Frontal cortex (tissue), 4 donors: ENCODE measurements at places on chromosomes 11 and 22.

DNA sequence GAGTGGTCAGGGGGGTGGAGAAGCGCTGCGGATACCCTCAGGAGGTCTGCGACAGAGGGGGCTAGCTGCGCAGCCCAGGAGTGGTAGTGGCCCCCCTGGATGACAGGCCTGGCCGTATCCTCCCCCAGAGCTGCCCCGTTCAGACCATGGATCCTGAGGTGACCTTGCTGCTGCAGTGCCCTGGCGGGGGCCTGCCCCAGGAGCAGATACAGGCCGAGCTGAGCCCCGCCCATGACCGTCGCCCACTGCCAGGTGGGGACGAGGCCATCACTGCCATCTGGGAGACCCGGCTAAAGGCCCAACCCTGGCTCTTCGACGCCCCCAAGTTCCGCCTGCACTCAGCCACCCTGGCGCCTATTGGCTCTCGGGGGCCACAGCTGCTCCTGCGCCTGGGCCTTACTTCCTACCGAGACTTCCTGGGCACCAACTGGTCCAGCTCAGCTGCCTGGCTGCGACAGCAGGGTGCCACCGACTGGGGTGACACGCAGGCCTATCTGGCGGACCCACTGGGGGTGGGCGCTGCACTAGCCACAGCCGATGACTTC is 505 bp downstream of the NUDT22 start:
- peak; percentile 56 for DNase-seq

GRCh38 chr11:68924073-68924925 is 20.6 kb downstream of the IGHMBP2 start:
- no peak for DNase-seq

DNA sequence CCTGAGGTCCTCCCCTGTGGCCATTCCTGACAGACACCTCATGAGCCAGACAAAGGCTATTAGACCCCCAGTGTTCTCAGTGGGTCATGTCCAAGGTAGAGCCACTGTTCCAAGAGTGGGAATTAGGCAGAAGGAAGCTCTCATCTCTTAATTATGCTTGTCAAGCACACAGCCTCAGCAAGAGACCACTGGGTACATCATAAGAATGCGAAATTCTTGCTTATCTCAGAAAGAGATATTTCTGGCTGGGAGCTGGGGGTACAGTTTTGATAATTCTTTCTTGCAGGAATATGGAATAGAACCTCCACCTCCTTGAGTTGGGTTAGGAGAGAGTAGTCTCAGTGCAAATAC is 1280.0 kb upstream of the CNTN5 start:
- no peak for DNase-seq

DNA sequence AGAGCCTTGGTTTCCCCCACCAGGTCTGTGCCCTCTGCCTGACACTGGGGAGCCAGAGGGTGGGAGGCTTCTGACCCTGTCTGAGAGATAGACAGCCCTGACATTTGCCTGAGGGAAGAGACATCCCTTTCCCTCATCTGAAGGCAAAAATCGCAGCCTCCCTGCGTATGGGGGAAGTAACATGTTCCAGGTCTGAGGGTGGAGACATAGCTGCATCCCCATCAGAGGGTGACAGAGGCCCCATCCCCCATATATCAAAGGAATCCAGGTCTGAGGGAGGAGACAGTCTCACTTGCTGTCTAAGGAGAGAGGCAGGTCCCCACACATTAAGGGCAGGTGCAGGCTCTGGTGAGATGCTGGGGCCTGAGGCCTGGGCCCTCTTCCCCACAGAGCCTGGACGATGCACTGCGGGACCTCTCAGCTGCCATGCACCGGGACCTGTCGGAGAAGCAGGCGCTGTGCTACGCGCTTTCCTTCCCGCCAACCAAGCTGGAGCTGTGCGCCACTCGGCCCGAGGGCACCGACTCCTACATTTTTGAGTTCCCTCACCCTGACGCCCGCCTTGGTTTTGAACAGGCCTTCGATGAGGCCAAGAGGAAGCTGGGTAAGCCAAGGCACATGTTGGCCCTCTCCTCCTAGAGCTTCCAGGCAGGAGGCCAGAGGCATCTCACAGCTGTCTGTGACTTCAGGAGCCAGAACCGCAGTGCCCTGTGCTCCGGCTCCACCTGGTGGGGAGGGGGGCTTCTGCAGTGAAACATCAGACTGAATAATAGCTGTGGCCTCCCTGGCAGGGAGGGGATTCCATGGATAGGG is 16.1 kb upstream of the RELT start:
- DNase-seq: no peak

- no peak for DNase-seq
Measured at GRCh38 chr11:29432719-29433325, 584.0 kb downstream of the KCNA4 start.

- no peak for DNase-seq
Measured at GRCh38 chr11:61270354-61271076, 24.6 kb downstream of the VWCE start.

- DNase-seq: no peak
Measured at GRCh38 chr11:72244361-72245262, 636 bp upstream of the PHOX2A start.
